GM23248 (cell line): ENCODE measurements at places on chromosomes 4 and X.

GRCh38 chrX:12174358-12174757 lies 36.1 kb downstream of the FRMPD4 start:
- no peak overlapping the region for H3K4me3 ChIP-seq
- H3K4me1 ChIP-seq, result no peaks in the 10 kb centered on the region
- no peaks in the 10 kb centered on the region for H3K27me3 ChIP-seq
- H3K27ac ChIP-seq, result no peak overlapping the region

- H3K4me3 ChIP-seq, result no peak overlapping the region
- H3K27ac ChIP-seq, result no peak overlapping the region
- no peaks in the 10 kb centered on the region for H3K27me3 ChIP-seq
- no peaks in the 10 kb centered on the region for H3K36me3 ChIP-seq
- H3K4me1 ChIP-seq, result no peaks in the 10 kb centered on the region
Observed at GRCh38 chrX:155864655-155865054, 16.5 kb upstream of the VAMP7 start.

GRCh38 chr4:165289423-165289785 lies 38.1 kb upstream of the MSMO1 start:
- no peak overlapping the region for H3K27ac ChIP-seq
- H3K4me1 ChIP-seq, result peaks cover 13% of the 10 kb centered on the region
- H3K36me3 ChIP-seq, result no peaks in the 10 kb centered on the region
- H3K27me3 ChIP-seq, result no peaks in the 10 kb centered on the region
- no peak for DNase-seq

- peak; percentile 92 for DNase-seq
- H3K36me3 ChIP-seq, result no peaks in the 10 kb centered on the region
- H3K27ac ChIP-seq, result peak overlapping the region; percentile 49
- peaks cover 11% of the 10 kb centered on the region; the same call in 1 of the 2 replicates for H3K4me1 ChIP-seq
- no peak overlapping the region for H3K4me3 ChIP-seq
Observed at GRCh38 chr4:148831945-148832344, 389.7 kb upstream of the NR3C2 start.

- no peak overlapping the region for H3K4me3 ChIP-seq
- peaks cover 3% of the 10 kb centered on the region; the same call in 1 of the 2 replicates for H3K36me3 ChIP-seq
- peaks cover 26% of the 10 kb centered on the region for H3K4me1 ChIP-seq
Observed at GRCh38 chr4:39715788-39716187, 17.9 kb downstream of the UBE2K start.

GRCh38 chr4:89259301-89260028 lies 48.1 kb downstream of the GPRIN3 start:
- no peak overlapping the region for H3K27ac ChIP-seq
- no peak overlapping the region for H3K4me3 ChIP-seq
- H3K4me1 ChIP-seq, result no peaks in the 10 kb centered on the region
- H3K27me3 ChIP-seq, result 0 out of 2 replicates have a peak, but pooled peaks cover 17% of the 10 kb centered on the region
- H3K36me3 ChIP-seq, result no peaks in the 10 kb centered on the region

DNA sequence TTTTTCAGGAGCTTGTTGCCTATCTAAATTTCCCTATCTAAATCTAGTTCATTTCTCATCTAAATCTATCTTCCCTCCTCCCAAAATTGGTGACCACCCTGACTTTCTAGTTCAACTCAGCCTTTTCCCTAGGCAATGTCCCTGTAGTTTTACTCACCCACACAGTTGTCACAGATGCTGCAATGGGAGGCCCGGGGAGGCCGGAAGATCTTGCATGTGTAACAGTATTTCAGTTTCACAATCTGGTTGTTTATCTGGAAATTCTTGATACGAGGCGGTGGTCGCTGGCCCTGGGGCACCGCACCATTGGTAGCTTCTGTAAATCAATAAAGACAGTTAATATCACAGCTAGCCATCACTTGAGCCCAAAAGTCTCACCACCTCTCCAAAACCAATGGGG lies 20.2 kb downstream of the ZDHHC9 start:
- no peak for DNase-seq
- no peaks in the 10 kb centered on the region for H3K27me3 ChIP-seq
- no peak overlapping the region for H3K27ac ChIP-seq
- no peaks in the 10 kb centered on the region for H3K4me1 ChIP-seq
- peaks cover 5% of the 10 kb centered on the region; the same call in 1 of the 2 replicates for H3K36me3 ChIP-seq

- no peaks in the 10 kb centered on the region for H3K27me3 ChIP-seq
- H3K4me1 ChIP-seq, result no peaks in the 10 kb centered on the region
- H3K4me3 ChIP-seq, result no peak overlapping the region
Observed at GRCh38 chr4:131547506-131547981, 1601.5 kb upstream of the PCDH10 start.
